ENCODE measurements at places on chromosomes 13 and 19.

DNA sequence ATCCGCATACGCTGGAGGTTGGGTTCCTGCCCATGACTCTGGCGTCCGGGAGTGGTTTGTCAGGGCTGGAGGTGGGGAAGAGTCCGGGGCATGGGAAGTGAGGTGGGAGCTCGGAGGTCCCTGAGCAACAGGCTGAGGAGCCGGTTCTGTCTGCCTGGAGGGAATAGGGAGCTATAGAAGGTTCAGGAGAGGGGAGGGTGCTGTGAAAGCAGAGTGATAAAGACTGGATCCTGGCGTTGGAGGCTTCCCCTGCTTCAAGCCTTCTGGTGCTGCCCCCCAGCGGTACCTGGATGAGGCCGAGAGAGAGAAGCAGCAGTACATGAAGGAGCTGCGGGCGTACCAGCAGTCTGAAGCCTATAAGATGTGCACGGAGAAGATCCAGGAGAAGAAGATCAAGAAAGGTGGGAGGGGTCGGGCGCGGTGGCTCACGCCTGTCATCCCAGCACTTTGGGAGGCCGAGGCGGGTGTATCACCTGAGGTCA, 2.6 kb downstream of the HMG20B start:
- DNase-seq: no peak

DNA sequence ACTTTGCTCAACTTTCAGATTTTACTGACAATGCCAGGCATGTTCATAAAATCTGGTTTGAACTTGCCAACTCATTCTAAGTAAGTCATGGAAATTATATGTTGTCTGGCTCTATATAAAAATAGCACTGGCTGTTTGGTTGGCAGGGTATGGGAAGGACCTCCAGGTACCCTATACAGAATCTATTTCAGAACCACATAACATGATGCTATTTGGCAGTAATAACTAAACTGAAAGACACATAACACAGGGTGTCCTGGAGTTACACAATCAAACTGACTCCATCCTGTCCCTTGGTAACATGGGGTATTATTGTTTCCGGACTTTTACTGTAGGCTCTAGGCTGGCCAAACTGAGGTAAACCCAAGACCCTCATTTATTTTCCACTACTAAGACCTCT, 248.8 kb downstream of the RGCC start:
- no peak for DNase-seq

DNA sequence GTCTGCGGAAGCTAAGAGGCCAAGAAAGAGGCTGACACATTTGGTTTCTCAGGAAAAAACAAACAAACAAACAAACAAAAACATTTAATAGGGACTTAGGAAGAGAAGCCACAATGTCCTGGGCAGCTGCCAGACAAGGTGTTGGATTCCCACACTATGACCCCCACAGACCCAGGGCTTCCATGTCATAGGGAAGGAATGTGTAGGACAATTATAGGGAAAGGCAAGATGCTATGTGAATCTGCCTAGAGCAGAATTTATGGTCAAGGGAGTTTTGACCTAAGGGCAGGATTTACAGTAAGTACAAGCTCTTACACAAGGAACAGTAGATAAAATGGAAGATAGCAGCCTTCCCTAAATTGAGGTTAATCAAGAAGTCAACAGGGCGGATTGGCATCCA, 9.1 kb upstream of the CDADC1 start:
- no peak for DNase-seq

GRCh38 chr13:23380534-23380933, 53.0 kb downstream of the SACS start:
- DNase-seq: no peak

DNA sequence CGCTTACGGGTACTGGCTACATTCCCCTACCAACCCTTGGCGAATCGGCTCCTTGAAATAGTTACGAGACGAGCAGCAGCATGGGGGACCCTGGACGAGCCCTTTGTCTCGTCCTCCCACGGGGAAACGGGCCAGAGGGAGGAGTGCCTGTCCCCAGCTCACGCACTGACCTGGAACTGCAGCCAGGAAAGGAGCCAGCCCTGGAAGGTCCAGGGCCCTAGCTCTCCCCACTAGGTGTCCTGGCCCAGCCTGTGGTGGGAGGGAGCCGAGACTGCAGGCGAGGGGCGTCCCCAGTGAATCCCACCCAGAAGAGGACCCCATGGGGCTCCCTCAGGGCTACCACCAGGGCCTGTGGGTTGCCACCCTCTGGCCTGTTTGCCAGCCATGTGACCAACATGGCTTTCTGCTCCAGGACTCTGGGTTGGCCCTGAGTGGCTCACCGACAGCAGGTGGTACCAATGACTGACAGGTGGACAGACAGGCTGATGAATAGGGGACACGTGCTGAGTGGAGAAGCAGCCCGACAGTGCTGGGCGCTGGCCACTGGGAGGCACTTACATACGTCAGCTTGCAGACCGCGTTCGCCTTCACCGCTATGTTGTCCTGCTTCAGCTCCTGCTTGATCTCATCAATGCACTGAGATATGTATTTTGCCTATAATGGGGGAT, 13.2 kb downstream of the AP3D1 start:
- no peak for DNase-seq

DNA sequence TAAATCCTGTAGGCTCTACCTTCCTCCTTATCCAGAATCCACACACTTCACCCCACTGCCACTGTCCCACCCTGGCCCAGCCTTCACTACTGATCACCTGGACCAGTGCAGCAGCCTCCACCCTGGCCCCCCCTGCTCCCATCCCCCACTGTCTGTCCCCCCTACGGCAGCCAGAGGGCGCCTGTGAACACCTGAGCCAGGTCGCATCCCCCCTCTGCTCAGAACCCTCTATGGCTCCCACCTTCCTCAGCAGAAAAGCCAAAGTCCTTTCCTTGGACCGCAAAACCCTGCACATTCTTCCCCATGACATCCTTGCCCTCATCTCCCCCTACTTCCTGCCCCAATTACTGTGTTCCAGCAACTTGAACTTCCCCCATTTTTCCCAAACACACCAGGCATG, 20.6 kb downstream of the ELAVL3 start:
- DNase-seq: peak; percentile 51

GRCh38 chr13:20716951-20717350, 13.5 kb downstream of the IL17D start:
- DNase-seq: no peak

DNA sequence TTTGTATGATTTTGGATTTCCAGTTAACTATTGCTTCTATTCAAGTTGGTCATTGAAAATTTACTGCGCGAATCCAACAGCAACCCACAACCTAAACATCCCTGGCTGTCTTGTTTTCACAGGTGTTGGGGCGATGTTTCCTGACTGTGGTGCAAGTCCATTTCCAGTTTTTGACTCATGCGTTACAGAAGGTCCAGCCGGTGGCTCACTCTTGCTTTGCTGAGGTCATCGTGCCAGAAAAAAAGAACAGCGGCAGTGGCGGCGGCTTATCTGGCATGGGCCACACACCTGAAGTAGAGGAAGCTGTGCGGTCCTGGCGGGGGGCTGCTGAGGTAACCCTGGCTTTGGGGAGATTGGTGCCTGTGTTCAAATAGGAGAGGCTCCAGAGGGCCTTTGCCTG, 45.2 kb upstream of the GPI start:
- DNase-seq: no peak

- DNase-seq: no peak
Observed at GRCh38 chr13:61935710-61936109, 520.1 kb upstream of the PCDH20 start.

- DNase-seq: no peak
Observed at GRCh38 chr13:74645586-74645985, 511.4 kb upstream of the KLF12 start.

DNA sequence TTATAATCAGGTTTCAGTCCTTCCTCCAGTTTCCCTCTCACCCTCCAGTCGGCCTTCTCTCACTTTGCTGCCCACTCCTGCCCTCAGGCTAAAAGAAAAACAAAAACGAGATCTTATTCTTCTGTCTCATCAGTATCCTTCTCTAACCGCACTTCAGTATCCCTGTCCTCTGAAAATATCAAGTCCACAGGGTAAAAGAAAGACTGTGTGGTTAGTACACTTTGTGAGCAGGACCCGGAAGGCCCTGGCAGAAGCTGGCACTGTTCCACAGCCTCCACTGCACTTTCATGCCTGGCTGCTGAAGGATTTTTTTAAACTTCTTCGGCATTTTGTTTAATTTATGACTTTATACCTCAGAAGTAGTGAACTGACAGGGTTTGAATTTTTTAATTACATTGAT, 51.8 kb downstream of the TM9SF2 start:
- DNase-seq: no peak

- no peak for DNase-seq
Observed at GRCh38 chr19:35143818-35144217, 763 bp downstream of the FXYD7 start.

- no peak for DNase-seq
Observed at GRCh38 chr13:99634672-99635071, 133.4 kb downstream of the TM9SF2 start.

GRCh38 chr13:28204690-28205443, 66.5 kb downstream of the PAN3 start:
- DNase-seq: peak; percentile 27

GRCh38 chr19:53903055-53903680, 5.9 kb upstream of the CACNG7 start:
- DNase-seq: no peak

DNA sequence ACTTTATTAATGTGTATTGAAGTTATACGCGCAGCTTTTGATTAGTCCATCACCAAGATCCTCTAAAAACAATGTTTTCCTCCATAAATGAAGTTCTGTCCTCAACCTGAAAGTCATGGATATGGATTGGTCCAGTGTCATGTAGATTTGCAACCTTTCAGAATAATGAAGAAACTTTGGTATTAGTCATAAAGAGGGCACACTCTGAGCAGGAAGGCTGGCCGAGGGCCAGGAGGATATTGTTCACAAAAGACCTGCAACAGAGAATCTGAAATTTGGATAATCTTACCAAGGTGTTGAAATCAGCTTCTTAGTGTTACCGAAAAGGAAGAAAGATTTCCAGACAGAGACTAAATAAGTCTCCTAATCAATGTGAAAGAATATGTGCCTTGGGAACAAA, 20.7 kb downstream of the CLDN10 start:
- no peak for DNase-seq

- peak; percentile 35 for DNase-seq
Observed at GRCh38 chr19:44303976-44304568, 753 bp downstream of the ZNF235 start.

DNA sequence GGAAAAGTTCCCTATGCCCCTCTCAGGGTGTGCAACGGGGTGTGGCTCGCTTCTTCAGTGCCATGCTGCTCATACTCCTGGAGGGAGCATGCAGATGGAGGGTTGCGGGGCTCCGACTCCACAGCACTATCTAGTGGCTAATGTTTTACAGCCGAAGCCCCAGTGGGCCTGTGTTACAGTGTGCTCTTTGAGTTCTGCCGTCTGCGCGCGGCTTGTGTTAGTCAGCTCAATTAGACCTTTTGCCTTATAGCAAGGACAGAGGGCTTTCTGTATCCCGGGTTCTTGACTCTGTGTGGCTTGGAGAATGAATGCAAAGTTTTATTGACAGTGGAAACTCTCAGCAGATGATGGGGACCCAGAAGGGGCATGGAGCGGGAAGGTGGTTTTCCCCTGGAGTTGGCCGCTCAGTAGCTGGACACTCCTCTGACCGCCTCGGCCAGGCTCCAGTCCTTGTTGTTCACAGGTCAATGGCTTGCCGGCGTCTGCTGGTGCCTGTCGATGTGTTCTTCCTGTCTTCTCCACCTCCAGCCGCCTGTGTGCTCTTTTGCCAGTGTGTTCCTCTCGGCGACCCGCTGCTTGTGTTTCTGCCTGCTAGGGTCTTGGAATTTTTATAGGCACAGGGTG, 383.4 kb downstream of the LMO7 start:
- no peak for DNase-seq
